Adrenal gland (tissue), 19 donors: ENCODE measurements at places on chromosomes 2 and 18. TPM values are rescaled to one million over a fixed set of nuclear protein-coding genes. Genes with fewer than 3 reads are reported as not detected.

Gene MFSD6
- 102 TPM for total RNA-seq

Gene GKN1
- 0.58 TPM for total RNA-seq

Gene NPC1
- 94.3 TPM for total RNA-seq

Gene EFR3B
- total RNA-seq = 2.1 TPM

DNA sequence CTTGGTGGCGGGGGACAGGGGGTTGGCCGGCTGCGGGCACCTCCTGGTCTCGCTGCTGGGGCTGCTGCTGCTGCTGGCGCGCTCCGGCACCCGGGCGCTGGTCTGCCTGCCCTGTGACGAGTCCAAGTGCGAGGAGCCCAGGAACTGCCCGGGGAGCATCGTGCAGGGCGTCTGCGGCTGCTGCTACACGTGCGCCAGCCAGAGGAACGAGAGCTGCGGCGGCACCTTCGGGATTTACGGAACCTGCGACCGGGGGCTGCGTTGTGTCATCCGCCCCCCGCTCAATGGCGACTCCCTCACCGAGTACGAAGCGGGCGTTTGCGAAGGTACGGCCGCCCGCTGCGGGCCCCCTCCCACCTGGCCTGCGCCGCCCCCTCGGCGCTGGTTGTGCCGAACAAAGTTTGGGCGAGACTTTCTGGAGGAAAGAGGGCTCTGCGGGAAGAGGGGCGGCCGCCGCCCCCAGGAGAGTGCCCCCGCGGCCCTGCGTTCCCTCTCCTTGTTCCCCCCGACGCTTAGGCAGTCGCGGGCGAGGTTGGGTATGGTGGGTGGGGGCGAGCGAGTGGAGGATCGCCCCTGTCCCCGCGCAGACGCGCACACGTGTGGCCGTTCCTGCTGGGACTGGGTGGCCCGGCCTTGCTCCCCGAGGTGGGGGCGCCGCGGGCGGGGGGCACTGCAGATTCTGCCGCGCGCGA is 866 bp downstream of the CRIM1 start:
- peak overlapping the region; percentile 83 for H3K4me3 ChIP-seq
- peak; percentile 76 for DNase-seq
- H3K27me3 ChIP-seq = no peaks in the 10 kb centered on the region
- peak overlapping the region; percentile 94 for H3K27ac ChIP-seq
- no peaks in the 10 kb centered on the region for H3K36me3 ChIP-seq

DNA sequence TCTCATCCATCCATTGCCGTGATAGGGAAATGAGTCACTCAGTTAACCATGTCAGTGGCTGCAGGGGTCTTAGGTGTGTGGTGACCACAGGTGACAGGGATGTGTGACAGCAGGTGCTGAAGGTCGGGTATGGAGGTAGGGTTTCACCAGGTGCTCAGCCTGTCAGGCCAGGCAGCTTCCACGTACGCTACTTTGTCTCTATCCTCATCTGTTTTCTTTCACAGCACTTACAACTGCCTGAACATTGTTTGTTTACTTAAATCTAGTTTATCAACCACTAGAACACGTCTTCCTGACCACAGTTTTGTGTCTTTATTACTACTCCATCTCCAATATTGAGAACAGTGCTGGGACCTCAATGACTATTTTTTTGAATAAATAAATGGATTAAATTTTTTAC is 11.4 kb upstream of the UXS1 start:
- no peaks in the 10 kb centered on the region for H3K36me3 ChIP-seq
- H3K27ac ChIP-seq = no peak overlapping the region
- no peaks in the 10 kb centered on the region for H3K4me1 ChIP-seq
- DNase-seq = no peak

DNA sequence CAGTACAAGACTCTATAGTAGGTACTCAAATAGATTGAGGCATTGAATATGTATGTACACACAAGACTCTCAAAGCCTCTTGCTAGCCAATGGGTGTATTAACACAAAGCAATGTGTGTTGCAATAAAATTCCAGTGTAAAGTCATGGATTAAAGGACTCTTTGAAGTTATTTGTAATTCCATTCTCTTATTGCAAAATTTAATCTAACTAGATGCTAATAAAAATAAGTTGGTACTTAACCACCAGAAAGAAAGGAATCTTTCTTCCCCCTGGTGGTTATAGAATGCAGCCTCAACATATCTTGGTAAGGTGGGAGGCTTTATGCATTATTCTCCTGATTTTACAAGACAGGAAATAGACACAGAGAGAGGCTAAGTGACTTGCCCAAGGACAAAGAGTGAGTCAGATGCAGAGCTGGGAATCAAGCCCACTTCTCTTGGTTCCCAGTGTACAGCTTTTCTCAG is 18.0 kb downstream of the LRP1B start:
- H3K4me3 ChIP-seq = no peak overlapping the region
- DNase-seq = peak; percentile 59
- no peak overlapping the region for H3K27ac ChIP-seq
- no peaks in the 10 kb centered on the region for H3K27me3 ChIP-seq

- no peak overlapping the region for H3K4me3 ChIP-seq
- no peaks in the 10 kb centered on the region for H3K36me3 ChIP-seq
- peaks cover 11% of the 10 kb centered on the region for H3K4me1 ChIP-seq
- no peak for DNase-seq
- no peaks in the 10 kb centered on the region for H3K27me3 ChIP-seq
Measured at GRCh38 chr18:10052871-10053270, 139.1 kb downstream of the VAPA start.

- no peaks in the 10 kb centered on the region for H3K4me1 ChIP-seq
- H3K4me3 ChIP-seq = no peak overlapping the region
- no peaks in the 10 kb centered on the region for H3K27me3 ChIP-seq
- H3K36me3 ChIP-seq = no peaks in the 10 kb centered on the region
Measured at GRCh38 chr2:59461127-59461526, 1092.3 kb downstream of the BCL11A start.

DNA sequence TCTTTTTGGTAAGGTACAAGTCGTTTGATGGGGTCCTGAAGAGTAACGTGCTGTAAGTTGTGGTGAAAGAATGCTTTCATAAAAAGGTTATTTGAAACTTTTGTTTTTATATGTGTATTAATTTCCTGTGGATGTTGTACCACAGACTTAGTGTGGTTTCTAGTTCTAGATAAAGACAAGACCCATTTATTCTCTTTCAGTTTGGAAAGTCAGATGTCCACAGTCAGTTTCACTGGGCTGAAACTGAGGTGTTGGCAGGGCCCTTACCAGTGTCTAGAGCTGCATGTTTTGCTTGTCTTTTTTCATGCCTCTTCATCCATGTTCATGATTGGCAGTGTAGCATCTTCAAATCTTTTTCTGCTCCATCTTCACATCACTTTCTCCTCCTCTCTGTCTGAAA is 22.1 kb upstream of the DOCK10 start:
- DNase-seq = no peak
- H3K27ac ChIP-seq = no peak overlapping the region
- H3K4me3 ChIP-seq = no peak overlapping the region
- H3K27me3 ChIP-seq = no peaks in the 10 kb centered on the region
- no peaks in the 10 kb centered on the region for H3K36me3 ChIP-seq

DNA sequence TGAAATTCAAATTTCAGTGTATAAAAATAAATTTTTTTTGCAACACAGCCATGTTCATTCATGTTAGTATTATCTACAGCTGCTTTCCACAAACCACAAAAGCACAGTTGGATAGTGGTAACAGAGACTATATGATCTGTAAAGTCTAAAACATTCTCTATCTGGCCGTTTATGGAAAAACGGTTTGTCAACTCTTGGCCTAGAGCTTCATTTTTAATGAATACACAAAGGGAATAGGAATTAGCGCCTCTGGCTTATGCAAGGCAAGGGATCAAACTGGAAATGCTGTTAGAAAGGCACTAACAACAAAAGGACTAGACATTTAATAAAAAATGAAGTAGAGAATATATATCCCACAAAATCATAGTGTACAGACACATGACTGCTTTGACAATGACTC is 211.9 kb downstream of the EXOC6B start:
- DNase-seq = no peak
- no peaks in the 10 kb centered on the region for H3K36me3 ChIP-seq
- no peaks in the 10 kb centered on the region for H3K27me3 ChIP-seq
- no peak overlapping the region for H3K4me3 ChIP-seq

DNA sequence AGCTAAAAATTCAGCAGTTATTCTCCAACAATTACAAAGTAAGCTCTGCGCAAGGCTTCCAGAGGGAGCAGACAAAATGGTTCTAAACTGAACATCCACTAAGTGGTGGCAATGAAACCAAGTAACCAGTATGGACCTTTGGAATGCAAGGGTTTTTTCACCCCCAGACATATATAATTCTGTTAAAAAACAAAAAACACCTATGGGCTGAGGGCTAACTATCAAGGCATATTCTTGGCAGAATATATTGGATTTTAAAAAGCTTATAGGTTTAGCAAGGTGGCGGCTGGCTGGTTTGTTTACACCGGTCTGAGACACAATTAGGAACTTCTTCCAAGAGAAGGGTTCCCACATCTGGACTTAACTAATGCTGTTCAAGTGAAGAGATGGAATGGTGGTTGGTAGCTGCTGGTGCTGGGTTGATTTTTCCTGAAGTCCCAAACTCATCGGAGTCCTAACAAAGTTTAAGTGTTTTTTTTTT is 2.8 kb downstream of the ZFP36L2 start:
- H3K36me3 ChIP-seq = peaks cover 38% of the 10 kb centered on the region
- H3K27ac ChIP-seq = peak overlapping the region; percentile 98
- H3K4me1 ChIP-seq = peaks cover 50% of the 10 kb centered on the region
- H3K27me3 ChIP-seq = no peaks in the 10 kb centered on the region
- DNase-seq = no peak

DNA sequence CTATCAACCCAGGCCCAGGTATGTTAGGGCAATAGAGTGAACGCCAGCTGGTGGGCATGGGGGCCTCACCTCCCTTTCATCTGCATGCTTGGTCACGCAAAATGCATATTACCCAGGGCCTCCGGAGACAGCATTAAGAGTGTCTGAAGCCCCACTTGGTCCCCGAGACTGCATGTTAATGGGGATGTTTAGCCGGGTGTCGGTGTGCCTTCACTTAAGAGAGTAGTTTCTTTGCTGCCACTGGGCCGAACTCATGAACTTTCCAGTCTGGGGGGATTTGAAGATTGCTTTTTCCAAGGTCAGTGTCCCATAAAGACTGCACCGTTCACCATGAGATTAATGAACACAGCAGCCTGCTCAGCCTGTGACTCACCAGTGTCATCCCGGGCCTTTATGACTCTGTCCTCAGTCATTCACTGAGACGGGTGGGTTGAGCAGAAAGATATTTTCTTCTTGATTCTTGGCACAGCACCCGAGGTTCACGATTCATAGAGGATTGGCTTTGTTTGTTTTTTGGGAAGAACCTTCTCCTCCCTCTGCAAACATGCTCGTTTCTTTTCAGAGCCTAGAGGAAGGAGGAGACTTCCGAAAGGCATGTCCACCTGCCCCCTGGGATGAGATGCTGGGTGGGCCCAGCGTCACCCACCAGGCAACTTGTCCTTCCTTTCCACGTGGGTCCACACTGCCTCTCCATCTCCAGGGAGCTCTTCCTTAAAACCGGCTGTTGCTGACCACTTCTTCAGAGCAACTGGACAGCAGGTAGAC is 199.1 kb downstream of the GLI2 start:
- no peak overlapping the region for H3K4me3 ChIP-seq
- H3K27ac ChIP-seq = peak overlapping the region; percentile 84
- DNase-seq = peak; percentile 80
- no peaks in the 10 kb centered on the region for H3K27me3 ChIP-seq
- H3K36me3 ChIP-seq = no peaks in the 10 kb centered on the region

DNA sequence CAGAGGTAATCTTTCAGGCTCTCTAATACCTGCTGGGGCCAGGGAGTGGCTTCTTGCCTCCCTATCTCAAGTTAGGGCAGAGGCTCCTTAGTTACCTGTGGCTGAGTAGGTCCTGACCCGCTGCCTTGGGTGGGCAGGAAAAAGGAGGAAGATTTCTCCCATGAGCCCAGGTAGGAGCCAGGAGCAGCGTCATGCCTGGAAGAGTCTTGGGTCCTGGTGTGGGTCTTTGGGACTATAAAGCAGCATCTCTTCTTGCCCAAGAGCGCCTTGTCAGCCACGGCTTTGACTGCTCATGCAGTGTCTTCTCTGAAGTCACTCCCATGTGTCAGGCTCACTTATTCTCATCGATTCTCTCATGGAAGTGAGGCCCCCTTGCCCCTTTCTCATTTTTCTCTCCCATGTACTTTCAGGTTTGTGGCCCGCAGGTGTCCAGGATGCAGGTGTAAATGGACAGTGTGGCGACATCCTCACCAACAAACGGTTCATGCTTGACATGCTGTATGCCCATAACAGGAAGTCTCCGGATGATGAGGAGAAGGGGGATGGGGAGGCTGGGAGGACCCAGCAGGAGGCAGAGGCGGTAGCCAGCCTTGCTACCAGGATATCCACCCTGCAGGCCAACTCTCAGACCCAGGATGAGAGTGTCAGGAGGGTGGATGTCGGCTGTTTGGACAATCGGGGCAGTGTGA is 111.2 kb downstream of the TPGS2 start:
- H3K36me3 ChIP-seq = no peaks in the 10 kb centered on the region
- no peak for DNase-seq
- H3K27ac ChIP-seq = no peak overlapping the region
- H3K27me3 ChIP-seq = no peaks in the 10 kb centered on the region
- H3K4me1 ChIP-seq = peaks cover 16% of the 10 kb centered on the region
- H3K4me3 ChIP-seq = no peak overlapping the region

DNA sequence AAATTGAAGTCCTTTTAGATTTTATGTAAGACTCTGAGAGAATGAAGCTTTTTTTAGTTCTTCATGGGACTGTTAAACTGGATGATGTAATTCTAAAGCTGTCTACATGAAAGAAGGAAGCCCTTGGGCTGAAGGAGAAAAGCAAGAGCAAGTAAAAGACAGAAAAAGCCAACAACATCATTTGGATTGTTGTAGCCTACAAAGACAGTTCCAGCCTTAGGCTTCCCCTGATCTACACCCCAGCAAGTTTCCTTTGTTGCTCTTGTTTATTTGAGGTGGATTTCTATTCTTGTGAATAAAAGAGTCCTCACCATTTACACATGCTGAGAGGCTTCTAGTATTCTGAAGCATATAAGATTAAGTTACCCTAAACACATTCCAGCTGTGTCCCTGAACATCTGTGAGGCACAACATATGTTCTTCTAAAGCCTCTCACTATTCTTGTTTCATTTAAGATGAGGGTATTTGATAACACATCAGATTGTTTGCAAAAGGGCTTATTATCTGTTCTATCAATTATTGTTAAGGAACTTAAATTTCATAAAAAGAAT is 377.8 kb downstream of the LNPK start:
- no peak overlapping the region for H3K27ac ChIP-seq
- no peak for DNase-seq
- no peaks in the 10 kb centered on the region for H3K36me3 ChIP-seq
- H3K4me1 ChIP-seq = no peaks in the 10 kb centered on the region
- H3K4me3 ChIP-seq = no peak overlapping the region

GRCh38 chr18:63319383-63320122 is at the start of gene BCL2:
Gene BCL2, minus strand, starts transcription at chr18:63319769.
- peaks cover 5% of the 10 kb centered on the region for H3K27me3 ChIP-seq
- H3K4me3 ChIP-seq = peak within 1 kb of the TSS; percentile 78
- peaks cover 4% of the 10 kb centered on the region for H3K4me1 ChIP-seq
- peak within 1 kb of the TSS; percentile 72 for H3K27ac ChIP-seq

DNA sequence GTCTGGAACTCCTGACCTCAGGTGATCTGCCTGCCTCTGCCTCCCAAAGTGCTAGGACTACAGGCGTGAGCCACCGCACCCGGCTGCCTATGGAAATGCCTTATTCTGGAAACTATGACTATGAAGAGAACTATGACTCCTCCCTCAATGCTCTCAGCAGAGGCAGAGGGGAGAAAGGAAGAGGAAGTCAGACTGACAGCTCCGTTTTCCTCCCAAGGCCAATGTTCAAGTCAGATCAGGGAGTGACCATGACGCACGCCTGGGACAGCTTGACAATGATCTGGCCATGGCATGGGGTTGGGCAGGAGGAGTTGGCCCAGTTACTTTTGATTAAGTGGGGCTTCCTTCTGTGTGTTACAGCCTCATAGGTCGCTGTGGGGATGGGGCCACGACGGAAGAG is 44.3 kb upstream of the MRPL33 start:
- H3K36me3 ChIP-seq = no peaks in the 10 kb centered on the region
- H3K27me3 ChIP-seq = no peaks in the 10 kb centered on the region
- peaks cover 25% of the 10 kb centered on the region for H3K4me1 ChIP-seq
- DNase-seq = peak; percentile 93
- H3K4me3 ChIP-seq = no peak overlapping the region
